Heart left ventricle (tissue), 16 donors: ENCODE measurements at places on chromosomes 4 and X.

DNA sequence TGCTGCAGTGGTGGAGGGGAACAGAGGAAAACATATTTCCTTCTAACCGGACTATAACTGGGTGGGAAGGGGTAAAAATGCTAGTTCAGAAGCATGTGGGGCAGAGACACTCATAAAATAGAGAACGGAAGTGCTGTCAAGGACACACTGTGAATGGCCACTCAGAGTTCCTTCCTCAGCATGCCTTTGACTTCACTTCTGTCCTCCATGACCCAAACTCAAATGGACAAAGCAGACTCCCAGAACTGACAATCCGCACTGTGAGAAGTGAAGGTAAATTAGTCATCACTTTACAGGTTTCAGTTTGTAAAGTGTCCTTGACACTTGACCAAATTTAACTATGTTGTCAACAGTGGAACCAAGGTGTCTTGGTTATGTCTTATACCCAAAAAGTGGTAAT lies 30.2 kb upstream of the ELF2 start:
- no peaks in the 10 kb centered on the region for H3K27me3 ChIP-seq
- H3K4me3 ChIP-seq: no peak overlapping the region
- H3K27ac ChIP-seq: peak overlapping the region; percentile 55
- H3K36me3 ChIP-seq: no peaks in the 10 kb centered on the region
- DNase-seq: no peak

DNA sequence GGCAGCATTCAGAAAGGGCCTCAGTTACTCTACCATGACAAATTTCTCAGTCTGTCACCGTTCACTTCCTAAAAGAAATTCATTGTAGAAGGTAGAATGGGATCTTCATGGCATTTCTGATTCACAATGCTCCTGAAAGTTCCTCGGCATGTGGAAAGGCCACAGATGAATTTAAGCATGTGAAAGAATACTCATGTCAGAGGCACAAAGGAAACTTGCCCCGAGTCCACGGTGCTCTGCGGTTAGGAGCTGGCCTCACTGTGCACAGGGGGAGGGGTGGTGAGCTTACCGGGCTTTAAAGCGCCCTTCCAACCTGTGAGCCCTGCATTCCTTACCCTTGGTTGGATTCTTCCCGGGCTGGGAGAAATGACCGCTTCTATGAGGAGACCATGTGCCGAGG lies 9.3 kb downstream of the TKTL1 start:
- H3K27ac ChIP-seq: no peak overlapping the region
- H3K4me1 ChIP-seq: peaks cover 5% of the 10 kb centered on the region
- DNase-seq: no peak
- no peaks in the 10 kb centered on the region for H3K36me3 ChIP-seq
- no peak overlapping the region for H3K4me3 ChIP-seq

DNA sequence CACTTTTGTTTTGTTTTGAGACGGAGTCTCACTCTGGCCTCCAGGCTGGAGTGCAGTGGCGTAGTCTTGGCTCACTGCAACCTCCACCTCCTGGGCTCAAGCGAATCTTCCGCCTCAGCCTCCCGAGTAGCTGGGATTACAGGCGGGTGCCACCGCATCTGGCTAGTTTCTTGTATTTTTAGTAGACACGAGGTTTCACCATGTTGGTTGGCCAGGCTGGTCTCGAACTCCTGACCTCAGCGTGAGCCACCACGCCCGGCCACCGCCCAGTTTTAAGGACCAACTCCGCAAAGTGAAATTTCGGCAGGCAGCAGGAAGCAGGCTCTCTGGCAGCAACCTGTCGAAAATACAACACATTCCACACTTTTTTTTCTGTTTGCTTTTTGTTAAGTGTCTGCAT lies 13.4 kb downstream of the DHRSX start:
- no peak overlapping the region for H3K4me3 ChIP-seq
- H3K4me1 ChIP-seq: peaks cover 22% of the 10 kb centered on the region
- no peaks in the 10 kb centered on the region for H3K27me3 ChIP-seq
- H3K36me3 ChIP-seq: peaks cover 47% of the 10 kb centered on the region

- peaks cover 11% of the 10 kb centered on the region for H3K4me1 ChIP-seq
- no peaks in the 10 kb centered on the region for H3K36me3 ChIP-seq
- no peak overlapping the region for H3K27ac ChIP-seq
- H3K4me3 ChIP-seq: no peak overlapping the region
- no peak for DNase-seq
Observed at GRCh38 chr4:183118141-183118540, 19.1 kb downstream of the WWC2 start.

GRCh38 chr4:164790249-164790648 lies 36.3 kb downstream of the SMIM31 start:
- no peaks in the 10 kb centered on the region for H3K4me1 ChIP-seq
- no peak overlapping the region for H3K27ac ChIP-seq
- H3K27me3 ChIP-seq: no peaks in the 10 kb centered on the region

DNA sequence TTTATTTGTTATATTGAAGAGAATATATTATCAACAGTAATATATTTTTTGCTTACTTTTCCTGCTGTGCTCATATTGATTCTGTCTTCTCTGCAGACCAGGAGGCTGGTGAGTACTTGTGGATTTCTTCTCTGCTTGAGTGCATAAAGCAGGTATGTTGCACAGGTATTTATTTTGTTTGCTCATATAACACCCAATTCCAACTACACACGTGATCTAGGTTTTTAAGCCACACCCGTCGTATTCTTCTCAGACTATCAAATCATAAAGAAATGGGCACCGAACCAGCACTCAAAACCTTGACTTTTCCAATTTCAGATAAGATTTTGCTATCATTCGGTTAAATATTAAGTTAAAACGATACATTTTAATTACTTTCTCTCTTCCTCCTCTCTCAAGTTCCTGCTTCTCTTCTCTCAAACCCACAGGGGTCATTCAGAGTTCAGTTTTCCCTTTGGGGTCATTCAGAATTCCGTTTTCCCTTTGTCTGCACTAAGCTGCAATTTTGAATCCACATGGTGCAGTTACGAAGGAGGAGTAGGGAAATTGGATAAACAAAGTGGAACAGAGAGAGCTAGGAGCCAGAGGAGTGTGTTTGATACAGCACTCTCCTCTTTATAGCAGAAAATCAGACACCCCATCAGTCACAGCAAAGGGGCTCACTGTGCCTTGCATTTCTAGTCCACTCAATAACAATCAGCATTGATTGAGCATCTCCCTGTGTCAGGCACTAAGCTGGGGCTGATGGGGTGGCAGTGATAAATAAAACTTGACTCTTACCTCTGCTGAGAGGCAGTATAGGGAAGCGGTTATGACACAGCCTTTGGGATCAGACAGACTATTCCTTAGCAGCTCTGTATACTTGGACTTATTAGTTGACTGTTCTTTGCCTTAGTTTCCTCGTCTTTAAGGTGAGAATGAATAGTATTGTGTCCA lies at the start of gene ADH1C:
Gene ADH1C (minus strand): TSS at position 145 of the 936 bp plus-strand sequence. CDS start 71 bp downstream, at position 74.
- H3K4me3 ChIP-seq: peak within 1 kb of the TSS; percentile 46
- no peak for DNase-seq
- peaks cover 5% of the 10 kb centered on the region for H3K4me1 ChIP-seq
- H3K27ac ChIP-seq: peak within 1 kb of the TSS; percentile 66

DNA sequence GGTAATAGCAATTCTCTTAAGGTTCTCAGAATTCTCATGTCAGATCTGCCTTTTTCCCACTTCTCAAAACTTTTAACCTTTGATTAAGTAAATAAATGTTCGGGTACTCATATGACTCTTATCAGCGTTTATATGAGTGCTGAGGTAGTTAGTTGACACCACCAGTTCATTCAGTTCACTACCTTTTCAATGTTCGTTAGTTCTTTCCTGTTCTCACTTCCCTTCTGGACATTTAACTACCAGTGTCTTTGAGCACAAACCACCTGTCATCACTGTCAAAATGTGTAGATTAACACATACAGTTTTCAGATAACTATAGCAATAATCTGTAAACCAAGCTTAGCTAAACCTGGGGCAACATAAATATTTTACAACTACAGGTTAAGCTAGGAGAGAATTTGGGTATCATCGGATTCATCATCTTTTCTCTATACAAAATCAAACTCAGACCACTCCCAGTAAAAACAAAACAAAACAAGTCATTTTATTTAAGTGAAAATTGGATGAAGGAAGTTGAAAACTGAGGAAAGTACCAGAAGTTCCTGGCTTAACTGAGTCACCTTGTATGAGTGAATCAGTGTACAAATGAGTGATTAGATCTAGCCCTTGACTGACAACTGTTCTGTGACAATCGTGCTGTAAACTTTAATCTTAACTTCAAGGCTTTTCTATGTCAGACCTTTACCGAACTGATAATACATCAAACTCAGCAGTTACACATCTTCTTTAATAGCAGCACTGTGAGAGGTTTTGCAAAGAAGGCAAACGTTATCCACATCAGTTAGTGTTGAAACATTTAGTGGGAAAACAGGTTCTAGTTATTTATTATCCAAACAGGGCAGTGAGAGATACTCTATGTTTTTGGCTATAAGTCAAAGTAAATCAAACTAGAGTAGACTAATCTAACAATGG lies 41.9 kb downstream of the ARHGEF38 start:
- H3K4me1 ChIP-seq: no peaks in the 10 kb centered on the region
- H3K27me3 ChIP-seq: no peaks in the 10 kb centered on the region
- no peak overlapping the region for H3K27ac ChIP-seq
- no peak overlapping the region for H3K4me3 ChIP-seq
- no peaks in the 10 kb centered on the region for H3K36me3 ChIP-seq
- DNase-seq: no peak

- DNase-seq: no peak
- H3K36me3 ChIP-seq: no peaks in the 10 kb centered on the region
Observed at GRCh38 chr4:61318431-61318830, 118.3 kb downstream of the ADGRL3 start.

DNA sequence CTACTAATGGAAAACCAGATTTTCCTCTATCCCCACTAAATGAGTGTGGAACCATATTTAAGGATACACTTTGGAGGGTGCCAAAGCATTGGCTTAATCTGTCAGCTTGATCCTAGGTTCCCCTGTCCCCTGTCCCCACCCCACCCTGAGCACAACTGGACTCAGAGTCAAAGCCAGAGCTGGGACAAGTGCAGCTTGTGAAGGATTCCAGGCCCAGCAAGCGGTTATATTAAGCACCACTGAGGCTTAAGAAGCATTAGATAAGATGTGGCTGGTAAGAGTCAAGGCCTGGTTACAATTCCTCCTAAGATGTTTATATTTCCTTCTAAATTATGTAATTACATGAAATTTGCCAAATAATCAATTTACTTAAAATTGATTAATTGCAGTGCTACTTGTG lies 350.0 kb upstream of the GATB start:
- no peaks in the 10 kb centered on the region for H3K36me3 ChIP-seq
- no peaks in the 10 kb centered on the region for H3K27me3 ChIP-seq
- DNase-seq: no peak

GRCh38 chr4:75207902-75208301 lies 275.0 kb downstream of the PARM1 start:
- H3K36me3 ChIP-seq: no peaks in the 10 kb centered on the region
- H3K27me3 ChIP-seq: no peaks in the 10 kb centered on the region
- H3K4me3 ChIP-seq: no peak overlapping the region
- no peak for DNase-seq
- no peak overlapping the region for H3K27ac ChIP-seq
- no peaks in the 10 kb centered on the region for H3K4me1 ChIP-seq

DNA sequence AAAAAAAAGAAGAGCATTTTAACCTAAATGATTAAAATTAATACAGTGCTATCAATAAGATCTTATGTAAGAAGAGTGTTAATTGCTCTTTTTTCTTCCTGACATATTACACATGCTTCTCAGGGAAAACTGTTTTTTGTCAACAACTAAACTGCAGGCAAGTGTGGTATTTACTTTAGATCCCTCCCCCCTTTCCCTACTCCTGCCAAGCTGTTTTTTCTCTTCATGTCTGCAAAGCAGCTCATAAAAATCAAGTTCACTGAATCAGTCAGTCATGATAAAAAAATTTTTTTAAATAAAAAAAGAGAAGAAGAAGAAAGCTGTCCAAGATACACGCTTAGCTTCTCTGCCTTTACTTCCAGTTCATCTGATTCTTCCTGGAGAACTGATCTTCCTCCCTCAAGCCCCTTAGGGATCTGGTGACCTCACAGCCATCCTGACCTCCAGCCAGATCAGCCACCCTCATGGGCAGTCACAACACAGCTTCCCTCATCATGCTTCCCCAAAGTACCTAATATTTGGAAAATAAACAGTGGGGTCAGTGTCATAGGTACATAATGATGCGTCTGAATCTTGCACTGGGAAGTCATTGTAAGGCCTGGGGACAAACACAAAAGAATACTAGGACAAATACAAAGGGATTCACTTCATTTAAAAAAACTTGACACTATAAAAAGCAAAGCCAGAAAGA lies 87.0 kb downstream of the ZNF827 start:
- no peak overlapping the region for H3K4me3 ChIP-seq
- H3K27me3 ChIP-seq: no peaks in the 10 kb centered on the region
- H3K4me1 ChIP-seq: peaks cover 17% of the 10 kb centered on the region

DNA sequence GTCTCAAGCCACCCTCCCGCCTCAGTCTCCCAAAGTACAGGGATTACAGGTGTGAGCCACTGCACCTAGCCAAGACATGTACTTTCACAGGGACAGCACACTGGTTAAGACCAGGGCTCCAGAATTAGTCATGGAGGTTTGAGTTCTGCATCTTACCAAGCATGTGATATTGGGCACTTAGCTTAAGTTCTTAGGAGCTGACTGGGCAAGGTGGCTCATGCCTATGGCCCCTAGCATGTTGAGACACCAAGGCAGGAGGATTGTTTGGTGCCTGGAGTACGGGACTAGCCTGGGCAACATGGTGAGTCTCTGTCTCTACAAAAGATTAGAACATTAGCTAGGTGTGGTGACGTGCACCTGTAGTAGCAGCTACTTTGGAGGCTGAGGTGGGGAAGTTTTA lies 2.6 kb upstream of the TMEM192 start:
- peaks cover 13% of the 10 kb centered on the region for H3K4me1 ChIP-seq
- H3K27me3 ChIP-seq: no peaks in the 10 kb centered on the region
- no peak overlapping the region for H3K27ac ChIP-seq
- no peak overlapping the region for H3K4me3 ChIP-seq
- DNase-seq: no peak
- no peaks in the 10 kb centered on the region for H3K36me3 ChIP-seq

- no peaks in the 10 kb centered on the region for H3K4me1 ChIP-seq
- H3K27ac ChIP-seq: no peak overlapping the region
- no peak for DNase-seq
- peaks cover 12% of the 10 kb centered on the region for H3K27me3 ChIP-seq
- no peaks in the 10 kb centered on the region for H3K36me3 ChIP-seq
Observed at GRCh38 chrX:104668550-104668949, 102.6 kb downstream of the IL1RAPL2 start.

GRCh38 chr4:128275346-128275745 lies 12.3 kb downstream of the PGRMC2 start:
- peaks cover 8% of the 10 kb centered on the region for H3K4me1 ChIP-seq
- no peak for DNase-seq
- peaks cover 20% of the 10 kb centered on the region for H3K36me3 ChIP-seq
- H3K27ac ChIP-seq: no peak overlapping the region
- H3K4me3 ChIP-seq: no peak overlapping the region
- no peaks in the 10 kb centered on the region for H3K27me3 ChIP-seq

GRCh38 chr4:16213121-16213520 lies 13.2 kb downstream of the TAPT1 start:
- H3K27ac ChIP-seq: no peak overlapping the region
- DNase-seq: no peak
- no peak overlapping the region for H3K4me3 ChIP-seq
- peaks cover 31% of the 10 kb centered on the region for H3K4me1 ChIP-seq

- no peak overlapping the region for H3K4me3 ChIP-seq
- H3K27me3 ChIP-seq: no peaks in the 10 kb centered on the region
Observed at GRCh38 chr4:101018836-101019235, 328.5 kb downstream of the PPP3CA start.
